HCT116 (cell line): ENCODE measurements at places on chromosomes 4 and X. TPM values are rescaled to one million over a fixed set of nuclear protein-coding genes. Genes with fewer than 3 reads are reported as not detected.

Gene PJA1
- total RNA-seq = 15.7 TPM

Gene SSX2B
- total RNA-seq = 0.42 TPM

DNA sequence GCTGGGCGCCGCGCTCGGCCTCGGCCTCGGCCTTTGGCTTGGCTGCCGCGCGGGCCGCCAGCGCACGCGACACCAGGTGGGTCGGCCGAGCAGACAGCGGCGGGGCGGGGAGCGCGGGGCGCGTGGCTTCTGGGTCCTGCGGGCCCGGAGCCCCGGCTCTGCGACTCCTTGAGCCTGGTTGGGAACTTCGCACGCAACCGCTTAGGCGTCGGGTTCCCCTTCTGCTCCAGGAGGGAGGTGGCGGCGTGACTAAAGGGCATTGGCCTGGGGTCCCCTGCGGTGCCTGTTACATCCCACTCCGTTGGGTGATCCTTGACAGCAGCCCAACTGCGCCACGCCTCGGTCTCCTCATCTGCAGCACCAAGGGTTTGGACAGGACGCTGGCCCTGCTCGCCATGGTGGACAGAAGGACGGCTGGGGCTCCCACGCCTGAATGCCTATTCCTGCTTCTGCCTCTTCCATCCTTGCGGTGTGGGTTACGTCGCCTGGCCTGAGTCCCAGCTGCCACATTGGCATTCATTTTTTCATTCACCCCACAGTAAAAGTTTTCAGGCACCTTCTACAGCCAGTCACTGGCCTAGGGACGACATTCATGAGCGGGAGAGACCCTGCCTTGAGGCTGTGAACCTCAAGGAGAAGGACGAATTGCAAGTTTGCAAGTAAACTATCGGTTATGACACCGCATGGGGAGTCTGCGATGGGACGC, 631 bp downstream of the EVC start:
- no peaks in the 10 kb centered on the region for H3K36me3 ChIP-seq
- no peak overlapping the region for H3K4me3 ChIP-seq
- H3K27ac ChIP-seq = no peak overlapping the region
- peaks cover 3% of the 10 kb centered on the region; the same call in 1 of the 2 replicates for H3K27me3 ChIP-seq
- no peaks in the 10 kb centered on the region for H3K4me1 ChIP-seq

DNA sequence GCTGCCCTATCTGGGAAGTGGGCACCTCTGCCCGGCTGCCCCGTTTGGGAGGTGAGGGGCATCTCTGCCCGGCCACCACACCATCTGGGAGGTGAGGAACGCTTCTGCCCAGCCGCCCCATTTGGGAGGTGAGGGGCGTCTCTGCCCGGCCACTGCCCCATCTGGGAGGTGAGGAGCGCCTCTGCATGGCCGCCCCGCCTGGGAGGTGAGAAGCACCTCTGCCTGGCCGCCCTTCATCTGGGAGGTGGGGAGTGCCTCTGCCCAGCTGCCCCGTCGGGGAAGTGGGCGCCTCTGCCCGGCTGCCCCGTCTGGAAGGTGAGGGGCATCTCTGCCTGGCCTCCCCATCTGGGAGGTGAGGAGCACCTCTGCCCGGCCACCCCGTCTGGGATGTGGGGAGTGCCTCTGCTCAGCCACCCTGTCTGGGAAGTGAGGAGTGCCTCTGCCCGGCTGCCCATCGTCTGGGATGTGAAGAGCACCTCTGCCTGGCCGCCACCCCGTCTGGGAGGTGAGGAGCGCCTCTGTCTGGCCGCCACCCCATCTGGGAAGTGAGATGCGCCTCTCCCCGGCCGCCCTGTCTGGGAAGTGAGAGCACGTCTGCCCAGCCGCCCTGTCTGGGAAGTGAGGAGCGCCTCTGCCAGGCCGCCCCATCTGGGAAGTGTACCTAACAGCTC, 9.8 kb downstream of the PABPC1L2A start:
- DNase-seq = no peak
- H3K36me3 ChIP-seq = no peaks in the 10 kb centered on the region
- no peaks in the 10 kb centered on the region for H3K4me1 ChIP-seq
- no peak overlapping the region for H3K27ac ChIP-seq

DNA sequence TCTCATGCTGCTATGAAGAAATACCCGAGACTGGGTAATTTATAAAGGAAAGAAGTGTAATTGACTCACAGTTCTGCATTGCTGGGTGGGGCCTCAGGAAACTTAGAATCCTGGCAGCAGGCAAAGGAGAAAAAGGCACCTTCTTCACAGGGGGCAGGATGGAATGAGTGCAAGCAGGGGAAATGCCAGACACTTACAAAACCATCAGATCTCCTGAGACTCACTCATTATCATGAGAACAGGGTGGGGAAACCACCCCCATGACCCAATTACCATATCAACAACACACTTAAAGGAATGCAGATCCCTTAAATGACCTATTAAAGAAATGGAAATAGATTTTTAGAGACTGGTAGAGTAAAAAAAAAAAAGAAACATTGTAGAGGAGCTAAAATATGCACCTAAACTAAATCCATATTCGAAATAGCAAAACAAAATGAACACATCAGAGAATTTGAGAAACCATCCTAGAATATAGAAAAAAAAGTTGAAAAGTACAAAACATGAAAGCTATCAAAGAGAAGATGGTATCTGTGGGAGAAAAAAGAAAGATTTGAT, 104.3 kb upstream of the UGT8 start:
- H3K4me3 ChIP-seq = no peak overlapping the region
- no peaks in the 10 kb centered on the region for H3K27me3 ChIP-seq
- no peak overlapping the region for H3K27ac ChIP-seq
- H3K36me3 ChIP-seq = no peaks in the 10 kb centered on the region
- no peak for DNase-seq

GRCh38 chr4:40571208-40571607, 58.5 kb downstream of the RBM47 start:
- H3K4me1 ChIP-seq = 0 out of 2 replicates have a peak, but pooled peaks cover 3% of the 10 kb centered on the region
- no peak overlapping the region for H3K4me3 ChIP-seq
- no peak overlapping the region for H3K27ac ChIP-seq
- no peaks in the 10 kb centered on the region for H3K36me3 ChIP-seq
- DNase-seq = no peak
- H3K27me3 ChIP-seq = no peaks in the 10 kb centered on the region

GRCh38 chrX:48520976-48521352, 644 bp upstream of the EBP start:
- peak overlapping the region; percentile 75 for H3K27ac ChIP-seq
- no peaks in the 10 kb centered on the region for H3K27me3 ChIP-seq
- no peak for DNase-seq
- 0 out of 2 replicates have a peak, but pooled peaks cover 6% of the 10 kb centered on the region for H3K36me3 ChIP-seq

- H3K36me3 ChIP-seq = peaks cover 27% of the 10 kb centered on the region
- no peaks in the 10 kb centered on the region for H3K27me3 ChIP-seq
- no peak overlapping the region for H3K27ac ChIP-seq
Observed at GRCh38 chr4:2910409-2910808, 52.8 kb downstream of the NOP14 start.

DNA sequence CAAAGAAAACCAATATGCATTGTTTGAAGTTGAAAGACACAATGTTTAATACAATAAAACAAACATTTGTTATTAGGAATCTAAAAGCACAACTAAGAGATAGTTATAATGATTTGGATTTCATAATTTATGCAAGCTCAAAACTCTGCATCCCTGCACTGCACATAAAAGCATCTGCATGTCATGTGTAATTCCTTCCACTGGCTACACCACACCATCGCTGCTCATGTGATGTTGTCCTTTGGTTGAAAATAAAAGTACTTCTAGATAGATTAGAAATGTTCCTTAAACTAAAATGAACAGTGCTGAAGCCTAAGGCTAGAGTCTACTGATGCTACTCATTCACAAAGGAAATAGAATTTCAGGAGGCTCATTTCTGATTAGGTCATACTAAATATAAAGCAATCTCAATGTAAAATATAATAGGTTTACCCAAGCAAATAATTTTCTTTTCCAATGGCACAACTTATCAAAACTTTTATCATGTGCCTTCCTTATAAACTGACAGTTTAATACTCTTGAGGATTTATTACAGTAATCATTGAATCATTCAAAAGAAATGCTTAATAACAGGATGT, 130.8 kb upstream of the DKK2 start:
- H3K36me3 ChIP-seq = no peaks in the 10 kb centered on the region
- H3K27me3 ChIP-seq = no peaks in the 10 kb centered on the region
- no peak overlapping the region for H3K4me3 ChIP-seq
- H3K27ac ChIP-seq = no peak overlapping the region
- H3K4me1 ChIP-seq = no peaks in the 10 kb centered on the region
- no peak for DNase-seq

- H3K27ac ChIP-seq = no peak overlapping the region
- no peaks in the 10 kb centered on the region for H3K4me1 ChIP-seq
- H3K4me3 ChIP-seq = no peak overlapping the region
- no peaks in the 10 kb centered on the region for H3K27me3 ChIP-seq
Observed at GRCh38 chr4:89829470-89830138, 7.4 kb downstream of the SNCA start.

DNA sequence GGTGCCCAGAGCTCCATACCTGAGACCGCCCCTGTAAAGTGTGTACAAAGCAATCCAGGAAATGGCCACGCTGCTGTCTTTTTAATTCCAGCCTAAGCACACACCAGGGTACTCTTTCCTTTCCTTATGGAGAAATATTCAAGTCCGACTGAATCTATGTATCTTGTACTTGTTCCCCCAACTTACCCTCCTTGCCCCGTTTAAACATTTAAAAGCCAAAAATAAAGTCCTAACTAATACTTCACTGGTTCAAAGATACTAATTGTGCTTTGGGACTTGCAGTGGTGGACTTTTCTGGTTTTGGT, 731 bp upstream of the AMMECR1 start:
- DNase-seq = no peak
- peak overlapping the region; percentile 42 for H3K4me3 ChIP-seq
- H3K27me3 ChIP-seq = no peaks in the 10 kb centered on the region
